ENCODE measurements at places on chromosomes 13 and 19.

GRCh38 chr13:31944262-31945160 is 87.1 kb upstream of the FRY start:
- no peak for DNase-seq

GRCh38 chr19:35348911-35349611 is 1.4 kb downstream of the FFAR1 start:
- DNase-seq, result no peak

GRCh38 chr19:3263866-3264265 is 39.4 kb downstream of the CELF5 start:
- DNase-seq, result no peak

- DNase-seq, result no peak
These were observed 6.2 kb downstream of the PPP1R15A start for GRCh38 chr19:48878196-48879024.

DNA sequence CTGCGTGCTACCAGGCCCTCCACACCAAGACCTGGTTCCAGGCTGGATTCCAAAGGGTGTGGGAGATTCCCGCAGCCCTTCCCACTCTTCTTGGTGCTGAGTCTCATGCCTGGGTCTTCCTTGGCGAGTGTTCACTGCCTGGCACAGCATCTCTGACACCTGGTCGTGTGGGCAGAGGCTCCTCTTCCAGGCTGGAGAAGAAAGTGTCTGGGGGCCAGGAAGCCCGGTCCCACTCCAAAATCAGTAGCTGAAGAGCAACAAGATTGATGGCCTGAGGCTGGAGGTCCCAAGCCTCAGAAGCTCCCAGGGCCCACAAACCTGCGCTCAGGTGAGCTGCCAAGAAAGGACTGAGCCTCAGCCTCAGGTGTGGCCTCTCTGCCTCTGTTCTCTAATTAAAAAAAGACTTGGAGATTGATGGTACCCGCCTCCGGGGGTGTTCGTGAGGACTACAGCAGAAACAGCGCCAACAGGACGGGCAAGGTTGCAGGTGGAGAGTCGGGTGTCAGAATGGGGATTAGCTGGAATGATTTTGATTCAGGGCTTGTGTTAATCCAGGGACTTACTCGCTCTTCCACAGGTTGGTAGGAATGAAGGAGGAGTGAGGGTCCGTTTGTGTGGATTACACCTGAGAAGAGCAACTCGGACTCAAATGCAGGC is 217.5 kb downstream of the TEX29 start:
- DNase-seq, result no peak

- no peak for DNase-seq
These were observed 18.8 kb upstream of the EDDM13 start for GRCh38 chr19:56253737-56254136.

GRCh38 chr19:29561601-29562000 is 35.8 kb downstream of the VSTM2B start:
- no peak for DNase-seq

DNA sequence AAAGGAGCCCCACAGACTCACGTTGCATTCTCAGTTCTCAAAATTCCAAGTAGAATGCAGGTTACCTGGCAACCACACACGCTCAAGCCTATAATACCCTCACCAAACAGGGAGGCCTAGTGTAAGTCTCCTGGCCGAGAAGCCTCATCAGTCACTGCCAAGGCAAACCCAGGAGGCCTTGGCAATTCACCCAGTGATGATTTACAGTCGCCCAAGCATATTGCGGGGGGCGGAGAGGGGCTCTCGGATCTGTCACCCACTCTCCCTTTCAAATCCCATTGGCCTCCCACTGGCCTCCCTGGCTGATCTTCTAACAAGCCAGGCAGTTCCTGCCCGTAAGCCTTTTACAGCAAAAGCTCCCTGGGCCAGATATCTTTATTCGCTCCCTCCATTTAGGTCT is 1.1 kb downstream of the AKAP8L start:
- no peak for DNase-seq

DNA sequence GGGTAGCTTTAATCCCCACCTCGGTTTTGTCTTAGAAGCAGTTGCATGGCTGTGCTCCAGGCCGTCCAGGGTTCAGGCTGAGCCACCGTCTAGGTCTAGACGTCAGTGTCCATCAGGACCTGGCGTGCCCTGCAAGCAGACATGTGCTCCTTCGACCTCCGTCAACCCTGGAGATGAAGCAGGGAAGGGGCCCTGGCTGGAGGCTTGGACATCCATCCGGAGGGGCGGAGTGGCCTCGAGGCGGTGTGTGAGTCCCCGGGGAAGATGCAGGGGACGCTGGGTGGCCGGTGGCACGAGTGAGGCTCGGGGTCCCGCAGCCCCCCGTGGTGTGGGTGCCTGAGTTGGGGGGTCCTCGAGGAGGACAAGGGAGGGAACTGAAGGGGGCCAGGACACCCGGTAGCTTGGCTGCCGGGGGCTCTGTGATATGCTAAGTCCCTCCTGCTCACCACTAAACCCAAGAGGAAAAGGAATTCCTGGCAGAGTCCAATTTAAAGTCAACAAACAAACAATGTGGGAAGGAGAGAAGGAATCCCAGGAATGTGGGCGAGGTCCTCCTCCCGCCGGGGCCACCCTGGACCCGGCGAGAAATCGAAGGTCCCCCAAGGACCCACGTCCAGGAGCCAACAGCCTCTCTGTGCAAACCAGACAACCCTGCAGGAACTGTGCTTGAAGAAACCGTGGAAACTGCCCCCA is 14.9 kb upstream of the PTBP1 start:
- DNase-seq, result no peak

DNA sequence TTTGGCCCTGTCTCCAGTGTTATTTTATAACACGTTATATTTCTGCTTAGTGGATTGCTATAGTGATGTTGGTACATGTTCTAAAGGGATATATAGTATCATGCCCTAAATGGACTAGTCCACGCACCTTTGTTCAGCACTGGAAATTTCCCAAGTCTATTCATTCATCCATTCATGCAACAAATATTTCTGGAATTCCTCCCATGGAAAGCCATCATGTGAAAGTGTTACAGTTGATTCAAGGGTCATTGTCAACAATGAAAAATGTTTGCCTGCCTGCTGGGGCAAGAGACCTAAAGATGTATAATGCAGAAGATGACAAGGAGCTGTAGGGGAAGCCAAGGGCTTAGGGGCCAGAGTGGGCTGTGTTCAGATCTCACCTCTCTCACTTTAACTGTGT is 10.8 kb upstream of the HSPH1 start:
- DNase-seq, result no peak

DNA sequence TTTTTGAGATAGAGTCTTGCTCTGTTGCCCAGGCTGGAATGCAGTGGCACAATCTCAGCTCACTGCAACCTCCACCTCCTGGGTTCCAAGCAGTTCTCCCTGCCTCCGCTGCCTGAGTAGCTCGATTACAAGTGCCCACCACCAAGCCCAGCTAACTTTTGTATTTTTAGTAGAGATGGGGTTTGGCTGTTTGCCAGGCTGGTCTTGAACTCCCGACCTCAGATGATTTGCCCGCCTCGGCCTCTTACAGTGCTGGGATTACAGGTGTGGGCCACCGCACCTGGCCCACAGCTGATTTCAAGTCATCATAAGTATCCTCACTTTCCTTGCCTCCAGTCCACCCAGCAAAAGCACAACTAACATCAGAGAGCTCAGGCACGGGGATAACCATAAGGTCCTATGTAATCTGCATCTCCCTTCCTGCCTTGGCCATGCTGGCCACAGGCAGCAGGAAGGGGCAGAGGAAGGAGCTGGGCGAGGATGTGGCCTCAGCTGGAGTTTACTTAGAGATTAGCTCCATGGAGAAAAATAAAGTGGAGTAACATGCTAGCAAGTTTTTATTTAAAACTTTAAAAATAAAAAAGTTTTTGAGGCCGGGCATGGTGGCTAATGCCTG is 22.9 kb upstream of the ADGRE1 start:
- DNase-seq, result no peak

DNA sequence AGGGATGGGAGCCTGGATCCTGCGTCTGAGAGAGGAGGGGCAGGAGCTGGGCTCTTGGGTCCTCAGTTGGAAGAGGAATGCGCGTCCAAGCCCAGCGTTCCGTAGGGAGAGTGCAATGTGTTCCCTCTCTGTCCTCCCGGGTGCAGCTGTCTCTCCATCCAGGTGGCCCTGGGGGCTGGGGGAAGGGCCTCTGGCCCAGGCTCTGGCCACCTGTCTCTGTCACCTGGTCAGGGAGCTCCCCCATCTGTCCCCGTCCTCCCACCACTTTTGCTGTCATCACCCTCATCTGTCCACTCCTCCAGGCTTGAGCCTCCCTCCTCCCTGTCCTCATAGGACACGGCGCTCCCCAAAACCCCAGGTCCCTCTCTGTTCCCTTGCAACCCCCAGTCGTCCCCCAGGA is 3.7 kb upstream of the SBK2 start:
- DNase-seq, result no peak

DNA sequence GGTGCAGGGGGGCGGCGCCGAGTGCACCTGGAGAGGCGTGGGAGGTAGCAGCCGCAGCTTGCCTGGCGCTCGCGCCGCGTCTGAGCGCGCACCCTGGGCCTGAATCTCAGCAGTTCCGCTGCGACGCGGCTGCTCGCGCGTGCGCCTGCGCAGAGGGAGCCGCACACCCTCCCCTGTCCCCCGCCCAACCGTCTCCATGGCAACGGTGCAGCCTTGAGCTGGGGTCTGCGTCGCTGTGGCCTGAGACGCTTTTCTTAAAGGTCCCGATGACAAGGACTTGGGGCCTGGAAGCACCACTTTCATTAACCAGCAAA is at the start of gene PNMA8B:
Gene PNMA8B (minus strand): TSS at position 82 of the 314 bp plus-strand sequence. CDS start 402 bp downstream, outside the sequence.
- DNase-seq, result peak; percentile 70

DNA sequence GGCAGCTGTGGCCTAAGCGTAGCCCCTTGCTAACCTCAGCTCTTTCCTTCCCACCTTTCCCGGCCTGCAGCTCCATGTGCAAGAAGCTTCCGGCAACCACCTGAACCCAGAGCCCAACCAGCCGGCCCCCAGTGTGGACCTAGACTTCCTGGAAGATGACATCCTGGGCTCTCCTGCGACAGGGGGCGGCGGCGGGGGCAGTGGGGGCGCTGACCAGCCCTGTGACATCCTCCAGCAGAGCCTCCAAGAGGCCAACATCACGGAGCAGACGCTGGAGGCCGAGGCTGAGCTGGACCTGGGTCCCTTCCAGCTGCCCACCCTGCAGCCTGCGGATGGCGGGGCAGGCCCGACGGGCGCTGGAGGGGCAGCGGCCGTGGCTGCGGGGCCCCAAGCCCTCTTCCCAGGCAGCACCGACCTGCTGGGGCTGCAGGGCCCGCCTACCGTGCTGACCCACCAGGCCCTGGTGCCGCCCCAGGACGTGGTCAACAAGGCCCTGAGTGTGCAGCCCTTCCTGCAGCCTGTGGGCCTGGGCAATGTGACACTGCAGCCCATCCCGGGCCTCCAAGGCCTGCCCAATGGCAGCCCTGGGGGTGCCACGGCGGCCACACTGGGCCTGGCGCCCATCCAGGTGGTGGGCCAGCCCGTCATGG is 33.8 kb upstream of the EHD2 start:
- no peak for DNase-seq

- no peak for DNase-seq
These were observed 101.4 kb upstream of the GPR12 start for GRCh38 chr13:26861941-26862340.

DNA sequence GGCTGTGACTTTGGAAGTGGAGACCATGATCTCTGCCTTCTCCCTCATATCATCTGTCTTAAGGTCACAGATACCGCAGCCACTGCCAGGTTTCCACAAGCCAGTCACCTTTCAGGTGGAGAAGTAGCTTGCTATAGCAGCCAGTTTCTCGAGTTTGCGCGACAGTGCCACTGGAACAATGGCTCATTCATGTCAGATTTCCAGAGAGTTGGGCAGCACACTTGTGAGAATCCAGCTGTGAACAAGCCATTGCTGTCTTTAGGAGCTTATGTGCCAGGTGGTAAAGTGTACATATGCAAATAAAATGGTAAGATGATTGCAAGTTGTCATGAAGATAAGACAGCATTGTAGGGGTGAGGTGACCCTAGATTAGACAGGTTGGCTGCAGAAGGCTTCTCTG is 22.3 kb downstream of the GARRE1 start:
- peak; percentile 16 for DNase-seq

- DNase-seq, result no peak
These were observed 3.8 kb upstream of the CASP14 start for GRCh38 chr19:15045506-15045905.

GRCh38 chr13:46468570-46469463 is 81.8 kb upstream of the RUBCNL start:
- no peak for DNase-seq

DNA sequence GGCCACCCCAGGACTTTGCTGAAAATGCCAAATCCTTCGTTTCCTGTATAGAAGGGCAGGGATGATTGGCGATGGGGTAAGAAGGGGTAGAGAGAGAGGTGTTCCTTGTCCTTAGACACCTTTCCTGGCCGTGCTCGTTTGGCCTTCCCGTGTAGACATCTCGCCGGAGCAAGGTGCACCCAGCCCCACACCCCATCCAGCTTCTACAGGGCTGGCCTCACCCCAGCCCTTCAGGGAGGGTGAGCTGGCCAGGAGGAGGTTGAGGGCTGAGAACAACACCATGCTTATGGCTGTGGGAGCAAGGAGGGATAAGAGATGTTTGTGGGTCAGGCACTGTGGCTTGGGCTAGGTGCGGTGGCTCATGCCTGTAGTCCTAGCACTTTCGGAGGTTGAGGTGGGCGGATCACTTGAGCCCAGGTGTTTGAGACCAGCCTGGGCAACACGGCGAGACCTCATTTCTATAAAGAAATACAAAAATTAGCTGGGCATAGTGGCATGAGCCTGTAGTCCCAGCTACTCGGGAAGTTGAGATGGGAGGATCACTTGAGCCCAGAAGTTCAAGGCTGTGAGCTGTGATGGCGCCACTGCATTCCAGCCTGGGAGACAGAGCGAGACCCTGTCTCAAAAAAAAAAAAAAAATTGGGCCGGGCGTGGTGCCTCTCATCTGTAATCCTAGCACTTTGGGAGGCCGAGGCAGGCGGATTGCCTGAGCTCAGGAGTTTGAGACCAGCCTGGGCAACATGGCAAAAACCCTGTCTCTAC is 15.5 kb downstream of the SMARCA4 start:
- no peak for DNase-seq

DNA sequence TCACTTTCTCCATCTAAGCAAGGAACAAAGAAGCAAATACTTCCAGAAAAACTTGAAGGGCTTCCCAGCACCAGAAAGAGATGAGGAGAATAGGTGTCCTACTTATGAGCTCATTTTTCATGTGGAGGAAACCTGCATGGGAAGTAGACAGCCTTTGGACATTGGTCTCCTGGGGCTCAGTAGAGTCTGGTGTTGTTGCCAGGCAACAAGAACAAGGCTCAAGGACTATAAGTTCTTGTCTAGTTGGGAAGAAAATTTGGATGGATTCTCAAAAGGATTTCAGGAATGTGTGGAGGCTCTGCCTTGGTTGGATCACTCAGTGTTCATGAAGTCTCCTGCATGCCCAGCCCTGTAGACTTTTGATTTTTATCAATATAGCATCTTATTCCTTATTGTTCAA is 84.5 kb downstream of the MBNL2 start:
- no peak for DNase-seq

- DNase-seq, result no peak
These were observed 83.4 kb downstream of the UBL3 start for GRCh38 chr13:29767006-29767405.

- DNase-seq, result no peak
These were observed 58.4 kb downstream of the PEPD start for GRCh38 chr19:33463199-33463598.
